NAMALWA (cell line): ENCODE measurements at places on chromosomes 7 and 10.

DNA sequence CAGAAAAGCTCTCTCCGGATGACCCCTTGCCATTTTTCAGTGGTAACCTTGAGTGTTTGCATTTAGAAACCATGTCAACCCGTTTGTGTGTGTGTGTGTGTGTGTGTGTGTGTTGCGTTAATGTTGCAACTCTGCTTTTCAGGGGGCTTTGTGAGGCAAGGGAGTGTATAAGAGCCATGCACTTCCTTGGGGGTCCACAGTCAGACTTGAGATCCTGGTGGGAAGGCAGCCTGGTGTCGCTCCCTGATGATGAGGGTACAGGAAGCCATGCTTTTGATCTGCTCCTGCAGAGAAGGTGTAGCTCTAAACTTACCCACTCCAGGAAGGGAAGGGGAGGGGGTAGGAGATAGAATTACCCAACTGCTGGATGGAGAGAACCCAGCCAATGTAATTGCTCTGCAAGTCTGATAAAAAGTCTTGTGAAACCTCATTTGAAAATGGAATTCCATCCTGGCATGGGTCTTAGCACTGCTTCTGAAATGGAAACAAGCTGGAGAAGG is 10.7 kb downstream of the GRK5 start:
- no peak for DNase-seq

- peak; percentile 38 for DNase-seq
Measured at GRCh38 chr7:124764847-124765400, 668 bp downstream of the GPR37 start.

DNA sequence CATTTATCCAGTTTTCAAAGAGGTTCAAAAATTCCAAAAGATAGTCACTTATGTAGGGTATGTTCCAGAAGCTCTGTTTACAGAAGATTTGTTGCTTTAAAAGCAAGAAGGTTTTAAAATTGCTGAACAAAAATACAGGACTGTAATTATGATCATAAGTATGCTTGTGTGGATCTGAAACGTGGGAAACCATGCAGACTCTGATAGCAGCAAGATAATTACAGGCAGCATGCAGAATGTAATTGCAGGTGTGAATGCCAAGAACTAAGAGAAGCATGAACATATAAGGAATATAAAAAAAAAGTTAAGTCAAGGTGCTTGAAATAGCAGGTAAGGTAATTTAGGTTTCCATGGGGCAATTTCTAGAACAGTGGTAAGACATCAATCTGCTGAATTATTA is 405.7 kb downstream of the ARL4A start:
- no peak for DNase-seq

GRCh38 chr10:2925631-2926030 is 141.7 kb upstream of the PFKP start:
- no peak for DNase-seq

DNA sequence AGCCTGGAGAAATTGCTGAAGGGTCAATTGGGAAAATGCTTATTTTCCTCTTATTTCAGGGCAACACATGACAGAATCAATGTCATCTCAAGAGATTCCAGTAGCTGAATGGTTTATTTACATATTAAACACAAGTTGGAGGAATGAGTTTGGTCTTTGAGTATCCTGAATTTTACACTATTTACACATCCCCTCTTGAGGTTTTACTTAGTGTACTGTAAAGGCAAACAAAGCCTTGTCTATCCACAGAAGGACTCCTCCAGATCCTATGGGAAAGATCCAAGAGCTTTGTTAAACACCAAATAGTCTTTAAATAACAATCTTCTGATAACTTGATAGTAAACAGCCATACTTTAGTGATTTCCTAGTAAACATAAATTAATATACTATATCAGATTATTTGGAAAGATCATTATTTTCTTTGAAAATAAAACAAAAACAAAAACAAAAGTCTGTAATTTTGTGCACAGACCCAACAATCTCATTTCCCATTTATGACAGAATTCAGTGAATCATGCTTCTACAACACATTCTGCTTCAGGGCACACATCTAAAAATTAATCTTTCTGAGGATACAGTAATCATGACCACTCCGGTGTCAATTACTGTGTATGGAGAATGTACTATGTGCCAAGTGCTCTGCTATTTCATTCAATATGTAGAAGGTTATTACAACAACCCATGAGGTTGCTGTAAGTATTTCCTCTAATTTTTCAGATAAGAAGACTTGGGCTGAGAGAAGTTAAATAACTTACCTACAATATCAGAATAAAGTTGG is 575.0 kb upstream of the LRRTM3 start:
- DNase-seq: no peak

DNA sequence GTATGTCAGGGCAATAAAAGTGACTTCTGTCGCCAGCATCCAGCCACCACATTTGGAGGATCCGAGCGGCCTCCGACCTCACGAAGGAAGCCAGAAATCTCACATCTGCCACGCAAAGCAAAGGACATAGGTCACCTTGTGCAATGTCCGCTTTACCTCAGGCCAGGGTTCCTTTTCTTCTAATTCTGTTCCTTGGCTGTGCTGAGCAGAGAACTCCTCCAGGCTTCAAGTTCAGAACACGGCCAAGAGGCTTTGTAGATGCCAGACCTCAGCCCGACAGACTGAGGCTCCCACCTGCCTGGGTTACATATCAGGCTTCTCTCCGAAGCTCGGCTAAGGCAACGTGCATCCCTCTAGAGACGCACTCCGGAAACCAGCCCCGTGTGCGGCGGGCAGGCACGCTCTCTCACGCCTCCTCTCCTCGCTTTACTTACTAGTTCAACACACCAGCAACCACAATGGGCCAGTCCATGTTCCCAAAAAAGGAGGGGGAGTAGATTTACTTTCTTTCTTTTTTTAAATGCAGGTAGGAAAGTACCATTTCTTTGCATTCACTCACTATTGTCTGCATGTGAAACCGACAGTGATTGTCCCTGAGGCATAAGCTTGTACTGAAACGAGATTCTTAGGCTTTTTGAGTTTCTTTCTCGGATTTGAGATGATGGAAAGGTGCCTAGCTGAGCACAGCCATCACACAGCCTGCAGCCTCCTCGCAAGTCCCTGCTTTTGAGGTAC is 122.4 kb upstream of the AFAP1L2 start:
- DNase-seq: peak; percentile 97

DNA sequence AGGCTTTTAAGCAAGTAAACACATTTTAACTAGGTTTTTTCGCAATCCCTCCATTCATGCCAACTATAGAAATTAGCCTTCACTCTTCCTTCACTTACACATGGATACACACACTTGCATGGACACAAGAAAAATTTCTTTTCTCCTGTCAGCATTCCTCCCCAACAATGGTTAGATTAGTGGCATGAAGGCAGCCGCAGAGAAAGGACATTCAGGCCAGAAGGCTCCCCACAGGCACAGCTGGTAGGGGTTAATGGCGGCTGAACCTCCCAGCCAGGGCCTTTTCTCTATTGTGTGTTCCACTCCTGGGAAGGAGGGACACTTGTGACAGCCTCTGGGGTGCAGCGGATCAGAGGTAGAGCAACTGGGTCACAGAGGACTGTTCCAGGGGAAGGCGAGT is 255.0 kb upstream of the SP8 start:
- no peak for DNase-seq

DNA sequence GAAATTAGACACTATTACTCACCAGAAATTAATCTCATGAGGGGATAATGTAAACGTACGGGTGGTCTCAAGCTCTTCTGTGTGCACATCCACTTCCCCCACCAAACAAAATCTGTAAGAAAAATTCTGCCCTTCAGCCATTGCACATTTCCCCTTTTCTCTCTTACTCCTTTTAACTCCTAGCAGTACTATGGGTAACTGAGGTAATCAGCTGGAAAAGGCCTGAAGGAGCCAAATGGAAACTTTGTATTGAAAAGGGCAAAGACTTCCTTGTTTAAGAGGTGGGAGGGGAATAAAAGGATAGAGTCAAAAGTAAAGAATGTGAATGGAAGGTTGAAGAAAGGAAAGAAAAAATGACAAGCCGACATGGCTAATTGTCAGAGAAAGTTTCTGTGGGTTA is 273.8 kb downstream of the RNLS start:
- no peak for DNase-seq

DNA sequence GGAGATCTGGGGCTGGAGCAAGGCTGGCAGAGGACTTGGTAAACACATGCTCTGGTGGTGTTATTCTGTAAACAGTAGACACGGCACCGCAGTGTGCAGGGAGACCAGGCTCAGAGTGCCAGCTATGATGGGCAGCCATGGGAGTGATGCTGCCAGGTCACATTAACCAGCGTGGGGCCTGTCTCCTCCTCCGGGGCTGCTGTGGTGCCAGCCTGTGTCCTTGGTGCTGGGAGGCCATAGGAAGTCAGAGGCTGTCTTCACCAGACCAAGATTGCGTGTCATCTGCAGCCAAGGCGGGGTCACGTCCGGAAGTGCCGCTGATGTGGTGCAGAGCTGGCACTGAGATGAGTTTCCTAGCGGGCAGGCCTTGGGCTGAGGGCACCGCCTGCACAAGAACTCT is 236.0 kb downstream of the GLRX3 start:
- no peak for DNase-seq

DNA sequence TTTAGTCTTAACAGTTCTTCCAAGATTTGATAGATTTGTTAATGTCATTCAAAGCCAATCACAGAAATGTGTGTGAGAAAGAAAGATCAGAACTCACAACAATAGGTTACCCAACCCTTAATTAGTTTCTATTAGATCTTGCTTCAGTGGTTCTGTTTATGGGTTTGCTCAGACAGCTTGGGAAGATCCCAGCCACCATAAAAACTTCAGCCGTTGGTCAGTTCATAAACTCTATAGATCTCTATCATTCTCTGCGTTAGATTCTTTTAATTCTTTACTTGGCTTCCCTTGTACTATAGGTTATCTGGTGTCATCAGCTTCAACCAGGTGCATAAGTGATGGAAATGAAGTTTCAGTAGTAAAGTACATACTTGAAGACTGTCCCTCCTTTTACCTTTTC is 54.4 kb downstream of the ZNF277 start:
- DNase-seq: no peak

DNA sequence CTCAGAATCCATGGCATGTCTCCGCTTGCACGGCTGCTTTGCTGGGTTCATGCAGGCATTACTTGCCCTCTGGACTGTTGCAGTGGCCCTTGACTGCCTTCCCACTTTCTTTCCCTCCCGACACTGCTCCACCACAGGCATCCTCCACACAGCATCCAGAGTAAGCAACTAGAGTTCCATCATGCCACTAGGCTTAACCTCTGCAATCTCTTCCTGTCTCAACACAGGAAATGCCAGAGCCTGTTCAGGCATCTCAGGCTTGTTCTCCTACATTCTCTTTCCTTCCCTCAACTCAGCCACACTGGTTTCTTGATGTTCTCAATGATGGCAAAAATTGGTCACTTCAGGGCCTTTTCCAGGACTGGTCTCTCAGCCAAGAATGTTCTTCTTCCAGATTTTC is 284.5 kb upstream of the KLF6 start:
- DNase-seq: no peak

DNA sequence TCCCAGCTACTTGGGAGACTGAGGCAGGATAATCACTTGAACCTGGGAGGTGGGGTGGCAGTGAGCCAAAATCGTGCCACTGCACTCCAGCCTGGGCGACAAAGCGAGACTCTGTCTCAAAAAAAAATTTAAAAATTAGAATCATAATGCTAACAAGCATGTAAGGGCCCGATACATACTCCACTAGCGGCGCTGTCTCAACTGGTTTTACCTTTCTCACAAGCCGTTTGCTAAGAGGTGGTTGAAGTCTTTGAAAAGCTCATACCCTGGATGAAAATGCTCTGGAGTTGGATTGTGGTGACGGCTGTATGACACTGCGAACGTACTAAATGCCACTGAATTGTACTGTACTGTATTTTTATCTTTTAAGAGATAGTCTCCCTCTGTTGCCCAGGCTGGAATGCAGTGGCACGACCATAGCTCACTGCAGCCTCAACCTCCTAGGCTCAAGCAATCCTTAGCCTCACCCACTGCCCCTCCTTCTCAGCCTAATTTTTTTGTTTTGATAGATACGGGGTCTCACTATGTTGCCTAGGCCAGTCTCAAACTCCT is 29.9 kb downstream of the SPOCK2 start:
- DNase-seq: no peak

DNA sequence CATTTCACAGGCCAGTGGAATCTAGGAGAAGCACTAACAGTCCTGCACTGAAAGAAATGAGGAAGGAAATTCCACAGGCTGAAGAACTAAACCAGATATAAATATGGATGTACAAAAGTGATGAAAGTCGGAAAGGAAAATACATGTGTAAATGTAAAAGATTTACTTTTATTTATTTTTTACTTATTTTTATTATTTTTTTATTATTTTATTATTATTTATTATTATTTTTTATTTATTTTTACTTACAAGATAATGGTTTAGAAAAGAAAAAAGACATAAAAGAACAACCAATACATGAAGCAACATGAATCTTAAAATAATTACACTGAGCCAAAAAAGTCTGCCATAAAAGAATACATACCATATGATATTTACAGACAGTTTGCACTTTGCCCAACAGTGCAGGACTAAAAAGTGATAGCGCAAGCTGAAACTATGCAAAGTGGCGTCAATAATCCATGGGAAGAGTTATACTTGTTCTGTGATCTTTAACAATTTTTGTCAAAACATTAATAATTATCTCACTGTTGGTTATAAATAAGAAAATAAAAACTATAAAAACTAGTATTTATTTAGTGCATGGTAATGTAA is 317.8 kb upstream of the MKI67 start:
- DNase-seq: no peak

- DNase-seq: no peak
Measured at GRCh38 chr10:113326160-113327111, 226.4 kb upstream of the HABP2 start.

- DNase-seq: no peak
Measured at GRCh38 chr7:148044173-148044572, 546.4 kb upstream of the C7orf33 start.

- no peak for DNase-seq
Measured at GRCh38 chr7:151204383-151205032, 5.8 kb downstream of the H2BK1 start.

GRCh38 chr10:93106631-93107072 is 33.0 kb downstream of the CYP26A1 start:
- DNase-seq: no peak

- no peak for DNase-seq
Measured at GRCh38 chr10:22727112-22727511, 12.7 kb upstream of the PIP4K2A start.

GRCh38 chr7:133185512-133185911 is 67.4 kb upstream of the EXOC4 start:
- DNase-seq: no peak

GRCh38 chr7:41504214-41504980 is 198.5 kb downstream of the INHBA start:
- no peak for DNase-seq

DNA sequence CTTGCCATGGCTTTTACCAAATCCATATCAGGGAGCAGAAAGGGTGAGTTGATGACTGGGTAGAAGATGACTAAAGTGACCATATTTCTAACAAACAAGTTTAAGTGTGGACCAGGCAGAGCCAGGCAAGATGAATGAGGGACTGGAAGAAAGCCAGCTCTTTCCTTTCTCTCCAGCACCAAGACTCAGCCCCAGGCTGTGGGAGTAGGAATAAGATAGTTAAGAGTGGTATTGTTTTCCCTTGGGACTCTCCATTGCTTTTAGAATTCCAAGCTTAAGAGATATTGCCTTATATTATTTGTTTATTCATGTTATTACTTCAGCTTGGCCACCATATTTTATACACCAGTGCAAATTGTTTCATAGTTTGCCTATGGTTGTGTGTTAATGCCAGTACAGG is 28.8 kb upstream of the TSPAN33 start:
- DNase-seq: no peak

GRCh38 chr10:129730993-129731325 is 233.1 kb downstream of the EBF3 start:
- no peak for DNase-seq

- DNase-seq: no peak
Measured at GRCh38 chr7:13604178-13604577, 385.3 kb downstream of the ETV1 start.
